ENCODE measurements at places on chromosomes 4 and X. TPM values are rescaled to one million over a fixed set of nuclear protein-coding genes. Genes with fewer than 3 reads are reported as not detected.

PHOX2B gene
- total RNA-seq: not detected

COL25A1 gene
- total RNA-seq: 0.11 TPM

FGA gene
- not detected for total RNA-seq

NWD2 gene
- not detected for total RNA-seq

ZNF157 gene
- 0.12 TPM for total RNA-seq

STK32B gene
- total RNA-seq: 1.1 TPM
